NCI-H1417 treated with DMSO at 0.1 percent for 48 hours (cell line): ENCODE measurements at places on chromosomes 5 and 9.

DNA sequence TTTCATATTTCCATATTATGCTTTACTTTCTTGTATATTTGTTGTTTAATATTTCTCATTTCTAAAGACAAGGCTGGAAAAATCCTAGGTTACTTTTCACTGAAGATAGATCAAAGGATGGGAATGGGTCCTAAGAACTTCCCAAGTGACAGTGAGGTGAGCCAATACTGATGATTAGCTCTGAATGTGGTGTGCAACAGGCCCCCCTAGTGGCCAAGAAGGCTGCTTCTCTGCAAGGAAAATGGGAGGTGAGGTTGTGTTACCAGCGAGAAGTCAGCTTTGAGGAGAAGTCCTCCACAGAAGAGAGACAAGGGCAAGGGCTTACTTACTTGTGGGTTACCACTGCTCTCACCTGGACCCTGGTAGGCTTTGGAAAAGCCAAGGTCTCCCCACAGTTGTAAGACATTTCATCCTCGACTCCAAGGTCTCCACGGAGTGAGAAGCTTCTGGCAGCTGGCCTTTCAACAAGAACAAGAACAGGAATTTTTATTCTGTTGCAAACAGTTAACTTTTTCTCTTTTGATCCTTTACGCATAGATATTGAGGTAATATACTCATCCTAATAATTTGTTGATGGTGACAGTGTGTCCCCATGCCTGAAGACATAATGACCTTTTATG, 69.9 kb downstream of the MAMDC2 start:
- peak; percentile 34 for DNase-seq

- no peak for DNase-seq
These were observed 47.1 kb upstream of the FYB1 start for GRCh38 chr5:39266442-39266841.

GRCh38 chr5:82312373-82312856, 34.3 kb upstream of the RPS23 start:
- DNase-seq, result no peak

GRCh38 chr9:35552837-35553236, 52.2 kb upstream of the TESK1 start:
- DNase-seq, result no peak
